ENCODE measurements at places on chromosomes 12 and 14. TPM values are rescaled to one million over a fixed set of nuclear protein-coding genes. Genes with fewer than 3 reads are reported as not detected.

Gene PTGES3
- 58.8 TPM for total RNA-seq

Gene PRPF40B
- total RNA-seq: 13.6 TPM

Gene RASSF8
- 230 TPM for total RNA-seq

Gene CCDC196
- total RNA-seq: not detected

Gene TAS2R8
- not detected for total RNA-seq

Gene CLEC6A
- total RNA-seq: not detected

Gene RBP5
- not detected for total RNA-seq

Gene PLEK2
- 2.6 TPM for total RNA-seq

Gene ALKBH2
- 10.3 TPM for total RNA-seq

Gene KRT78
- not detected for total RNA-seq

Gene PCNX1
- total RNA-seq: 161 TPM

Gene P3H3
- 72.1 TPM for total RNA-seq

Gene CFAP73
- total RNA-seq: not detected

Gene RTN1
- total RNA-seq: 1.5 TPM

Gene CAPZA3
- total RNA-seq: not detected

Gene VRTN
- total RNA-seq: not detected

Gene SH2B3
- total RNA-seq: 44.1 TPM

Gene EPYC
- not detected for total RNA-seq

Gene TOMM20L
- not detected for total RNA-seq

Gene NFYB
- 16.5 TPM for total RNA-seq

Gene TAS2R50
- 4.7 TPM for total RNA-seq

Gene TRIP11
- 49.2 TPM for total RNA-seq

Gene GALNT16
- total RNA-seq: 4.0 TPM

Gene LMNTD1
- 0.16 TPM for total RNA-seq

Gene SERPINA12
- not detected for total RNA-seq

Gene KRT83
- total RNA-seq: not detected

Gene POTEG
- not detected for total RNA-seq

Data from hair follicle dermal papilla cell (primary cell).